Activated naive CD8-positive, alpha-beta T cell treated with anti-CD3 and anti-CD28 coated beads, Interleukin-2, amount 10 ng/mL, durations not matched to agents 7 days and 5 days (primary cell): ENCODE measurements at places on chromosomes 2 and 18. TPM values are rescaled to one million over a fixed set of nuclear protein-coding genes. Genes with fewer than 3 reads are reported as not detected.
A peak's percentile ranks its signal among the peaks of the same experiment; 100 is the strongest.

ALPG gene
- not detected for total RNA-seq

GRCh38 chr2:30747206-30747605, 60.0 kb downstream of the CAPN13 start:
- peaks cover 2% of the 10 kb centered on the region for H3K27me3 ChIP-seq
- no peak for DNase-seq
- H3K4me3 ChIP-seq: no peak overlapping the region

DNA sequence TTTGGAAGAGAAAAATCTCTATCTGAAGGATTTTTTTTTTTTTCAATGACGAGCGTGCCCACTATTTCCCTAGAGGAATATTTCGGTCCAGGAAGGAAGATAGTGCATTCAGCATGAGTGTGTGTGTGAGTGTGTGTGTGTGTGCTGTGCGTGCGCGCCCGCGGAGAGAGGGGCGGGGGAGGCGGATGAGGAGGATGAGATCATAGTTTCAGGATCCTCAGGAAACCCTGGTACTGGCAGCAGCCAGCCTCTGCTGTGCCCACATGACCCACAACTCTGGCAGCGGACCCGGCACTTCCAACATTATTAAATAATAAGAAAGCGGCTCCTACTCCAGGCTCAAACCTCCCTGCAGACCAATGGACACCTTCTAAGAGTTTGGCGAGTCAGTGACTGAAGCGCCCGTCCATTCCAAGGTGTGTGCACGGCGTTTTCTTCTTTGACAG, 217.0 kb upstream of the DTNA start:
- H3K27me3 ChIP-seq: peaks cover 30% of the 10 kb centered on the region
- peaks cover 3% of the 10 kb centered on the region for H3K4me1 ChIP-seq
- DNase-seq: peak; percentile 40
- no peak overlapping the region for H3K27ac ChIP-seq

- no peaks in the 10 kb centered on the region for H3K36me3 ChIP-seq
- no peak overlapping the region for H3K27ac ChIP-seq
- no peaks in the 10 kb centered on the region for H3K4me1 ChIP-seq
- H3K27me3 ChIP-seq: peaks cover 11% of the 10 kb centered on the region
- DNase-seq: no peak
- no peak overlapping the region for H3K4me3 ChIP-seq
These were observed 131.6 kb upstream of the SATB2 start for GRCh38 chr2:199589306-199589705.

- H3K27me3 ChIP-seq: peaks cover 29% of the 10 kb centered on the region
- no peak overlapping the region for H3K27ac ChIP-seq
- H3K4me3 ChIP-seq: no peak overlapping the region
These were observed 7.2 kb upstream of the CRYGB start for GRCh38 chr2:208153156-208153555.
